ENCODE measurements at places on chromosomes 2 and 18. TPM values are rescaled to one million over a fixed set of nuclear protein-coding genes. Genes with fewer than 3 reads are reported as not detected.

The PKDCC gene
- polyA plus RNA-seq, result 6.6 TPM

The GCFC2 gene
- 6.9 TPM for polyA plus RNA-seq

The KLHL29 gene
- 8.1 TPM for polyA plus RNA-seq

The GALNT14 gene
- polyA plus RNA-seq, result 1.9 TPM

The EVX2 gene
- polyA plus RNA-seq, result not detected

Measured in BJ (cell line).